H54 (cell line): ENCODE measurements at places on chromosomes 1 and 21.

- peak; percentile 47 for DNase-seq
Observed at GRCh38 chr1:234893725-234894630, 234.7 kb downstream of the TOMM20 start.

DNA sequence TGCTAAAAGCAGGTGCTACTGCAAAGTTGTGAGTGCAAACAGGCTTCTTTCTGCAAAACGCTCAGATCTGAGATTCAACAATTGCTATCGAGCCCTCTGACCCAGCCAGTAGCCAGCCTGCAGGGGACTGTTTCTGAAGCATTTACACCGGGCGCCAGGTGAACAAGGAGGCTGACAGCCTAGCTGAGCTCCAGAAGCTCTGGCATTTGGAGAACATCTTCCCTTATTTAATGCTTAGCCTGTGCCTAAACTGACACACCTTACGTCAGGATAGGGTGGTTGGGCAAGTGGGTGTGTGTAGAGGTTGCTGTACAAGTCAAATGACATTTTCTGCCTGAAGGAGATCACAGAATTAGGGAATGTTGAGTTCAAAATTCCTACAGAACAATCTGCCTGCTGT lies 15.8 kb upstream of the PLA2G2C start:
- no peak for DNase-seq

DNA sequence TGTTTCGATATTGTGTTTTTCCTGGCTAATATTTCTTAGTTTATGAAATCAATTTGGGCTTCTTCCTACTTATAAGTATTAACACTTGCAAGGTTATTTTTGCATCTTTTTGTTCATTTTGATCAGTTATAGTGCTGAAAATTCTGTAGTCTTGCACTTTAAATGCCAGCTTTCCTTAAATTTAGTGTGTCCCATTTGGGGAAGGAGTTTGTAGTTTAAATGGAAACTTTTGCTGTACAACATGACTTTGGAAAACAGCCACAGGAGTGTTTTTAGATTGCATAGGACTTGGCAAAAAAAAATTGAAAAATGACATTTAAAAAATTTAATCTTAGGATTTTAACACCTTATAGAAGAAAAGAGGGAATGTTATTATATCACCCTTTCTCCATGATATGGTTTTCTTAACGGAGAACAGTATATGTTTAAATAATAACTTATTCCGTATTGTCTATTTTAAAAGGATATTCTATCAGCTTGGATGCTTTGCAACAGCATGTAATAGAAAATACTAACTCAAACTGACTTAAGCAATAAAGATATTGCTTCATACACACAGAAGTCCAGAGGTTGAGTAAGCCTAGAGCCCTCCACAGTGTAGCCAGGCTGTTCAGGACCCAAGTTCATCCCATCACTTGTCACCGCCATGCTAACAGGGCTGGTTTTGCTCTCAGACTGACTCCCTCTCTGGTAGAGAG lies 53.8 kb downstream of the LYPLAL1 start:
- no peak for DNase-seq

DNA sequence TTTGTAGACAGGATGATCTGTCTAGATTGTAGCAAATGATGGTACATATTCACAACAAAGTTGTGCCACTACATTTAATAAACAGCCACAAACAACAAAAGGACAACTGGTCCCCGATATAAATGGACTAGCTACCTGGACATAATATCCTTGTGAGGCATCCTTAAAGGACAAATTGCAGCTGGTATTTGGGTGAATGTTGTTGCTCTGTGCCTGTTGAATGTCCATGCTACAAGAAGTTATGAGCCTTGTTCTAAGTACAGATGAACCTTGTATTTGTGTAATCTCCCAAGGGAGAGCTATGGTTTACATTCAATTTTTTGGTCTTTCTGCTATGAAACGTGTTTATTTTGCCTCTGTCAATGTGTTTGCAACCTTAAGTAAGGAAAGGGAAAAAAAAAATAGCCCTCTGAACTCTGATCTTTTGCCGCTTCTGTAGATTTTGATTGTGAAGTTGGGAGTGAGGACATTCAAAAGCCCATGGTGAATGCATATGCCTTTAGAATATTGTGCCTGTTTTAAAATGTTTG lies 26.5 kb downstream of the SFT2D2 start:
- DNase-seq: no peak

DNA sequence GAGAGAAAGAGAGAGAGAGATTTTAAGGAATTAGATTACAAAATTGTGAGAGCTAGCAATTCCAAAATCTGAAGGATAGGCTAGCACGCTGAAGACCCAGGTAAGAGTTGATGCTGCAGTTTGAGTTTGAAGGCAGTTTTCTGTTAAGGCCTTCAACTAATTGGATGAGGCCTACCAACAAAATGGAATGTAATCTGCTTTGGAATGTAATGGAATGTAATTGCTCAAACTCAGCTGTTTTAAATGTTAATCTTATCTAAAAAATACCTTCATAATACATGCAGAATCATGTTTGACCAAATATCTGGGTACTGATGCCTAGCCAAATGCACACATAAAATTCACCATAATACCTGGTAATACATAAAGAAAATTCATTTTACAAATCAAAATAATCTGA lies 976.1 kb downstream of the LTN1 start:
- DNase-seq: no peak
